COR-L47 (cell line): ENCODE measurements at places on chromosomes 2 and 18.

GRCh38 chr2:236682651-236683422, 113.2 kb downstream of the ACKR3 start:
- DNase-seq: no peak

GRCh38 chr2:154143105-154143504, 271.4 kb downstream of the GALNT13 start:
- DNase-seq: no peak

DNA sequence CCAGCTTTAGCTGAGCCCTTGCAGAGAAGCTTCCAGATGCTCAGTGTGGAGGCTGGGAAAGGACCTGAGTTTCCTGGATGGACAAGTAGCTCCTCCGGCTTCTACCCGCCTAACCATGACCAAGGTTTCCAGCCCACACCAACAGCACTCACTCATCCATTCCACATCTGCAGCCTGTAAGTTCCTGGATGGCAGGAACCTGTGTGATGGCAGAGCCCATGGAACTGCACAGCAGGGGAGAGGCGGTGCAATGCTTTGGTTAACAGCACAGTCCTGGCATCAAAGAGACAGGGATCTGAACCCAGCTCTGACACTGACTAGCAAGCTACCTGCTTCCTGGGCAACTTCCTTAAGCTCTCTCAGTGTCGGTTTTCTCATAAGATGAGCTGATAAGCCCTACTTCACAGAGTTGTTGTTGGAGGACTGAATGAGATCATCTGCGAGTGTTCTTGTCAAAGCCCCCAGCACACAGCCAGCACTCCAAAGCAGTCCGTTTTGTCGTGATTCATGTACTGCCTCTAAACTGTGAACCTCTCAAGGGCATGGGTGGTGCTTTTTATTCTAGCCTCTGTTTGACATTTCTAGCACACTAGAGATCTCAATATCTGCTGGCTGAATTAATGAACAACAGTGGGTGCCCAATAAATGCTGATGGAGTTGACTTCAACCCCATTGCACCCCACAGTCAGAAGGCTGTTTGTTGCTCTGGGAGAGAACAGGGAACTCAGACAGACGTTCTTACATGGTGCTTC, 41.6 kb upstream of the OTOF start:
- DNase-seq: no peak

DNA sequence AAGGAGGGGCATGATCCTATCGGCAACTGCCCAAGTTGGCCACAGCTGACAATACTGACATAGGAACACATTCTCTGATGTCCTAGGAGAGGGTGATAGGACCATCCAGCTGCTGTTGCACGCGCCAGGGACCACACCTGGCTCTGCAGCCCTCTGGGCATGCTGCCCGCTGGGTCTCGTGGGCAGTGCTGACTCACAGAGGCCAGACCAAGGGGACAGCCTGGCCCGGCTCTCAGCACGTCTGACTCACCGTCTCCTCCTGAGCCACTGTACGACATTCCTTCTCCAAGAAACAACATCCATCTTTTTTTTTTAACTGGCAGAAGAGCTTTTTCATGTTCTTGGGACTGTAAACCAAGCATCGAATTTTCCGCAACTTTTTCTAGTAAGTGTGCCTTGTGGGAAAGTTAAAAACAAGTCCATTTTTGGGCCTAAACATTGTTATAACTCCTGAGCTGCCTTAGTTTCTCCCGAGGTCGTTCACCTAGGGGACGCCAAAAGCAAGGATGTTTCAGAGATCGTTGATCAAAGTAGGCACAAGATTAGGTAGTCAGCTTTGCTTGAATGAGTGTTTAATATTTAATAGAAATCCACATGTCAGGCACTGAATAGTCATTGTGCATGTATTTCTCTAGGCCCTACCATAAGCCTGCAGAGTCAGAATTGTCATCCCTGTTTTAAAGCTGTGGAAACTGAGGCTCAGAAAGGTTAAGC, 100.3 kb downstream of the TTC32 start:
- DNase-seq: no peak

- DNase-seq: no peak
These were observed 350.0 kb downstream of the AKAIN1 start for GRCh38 chr18:4847056-4847455.

DNA sequence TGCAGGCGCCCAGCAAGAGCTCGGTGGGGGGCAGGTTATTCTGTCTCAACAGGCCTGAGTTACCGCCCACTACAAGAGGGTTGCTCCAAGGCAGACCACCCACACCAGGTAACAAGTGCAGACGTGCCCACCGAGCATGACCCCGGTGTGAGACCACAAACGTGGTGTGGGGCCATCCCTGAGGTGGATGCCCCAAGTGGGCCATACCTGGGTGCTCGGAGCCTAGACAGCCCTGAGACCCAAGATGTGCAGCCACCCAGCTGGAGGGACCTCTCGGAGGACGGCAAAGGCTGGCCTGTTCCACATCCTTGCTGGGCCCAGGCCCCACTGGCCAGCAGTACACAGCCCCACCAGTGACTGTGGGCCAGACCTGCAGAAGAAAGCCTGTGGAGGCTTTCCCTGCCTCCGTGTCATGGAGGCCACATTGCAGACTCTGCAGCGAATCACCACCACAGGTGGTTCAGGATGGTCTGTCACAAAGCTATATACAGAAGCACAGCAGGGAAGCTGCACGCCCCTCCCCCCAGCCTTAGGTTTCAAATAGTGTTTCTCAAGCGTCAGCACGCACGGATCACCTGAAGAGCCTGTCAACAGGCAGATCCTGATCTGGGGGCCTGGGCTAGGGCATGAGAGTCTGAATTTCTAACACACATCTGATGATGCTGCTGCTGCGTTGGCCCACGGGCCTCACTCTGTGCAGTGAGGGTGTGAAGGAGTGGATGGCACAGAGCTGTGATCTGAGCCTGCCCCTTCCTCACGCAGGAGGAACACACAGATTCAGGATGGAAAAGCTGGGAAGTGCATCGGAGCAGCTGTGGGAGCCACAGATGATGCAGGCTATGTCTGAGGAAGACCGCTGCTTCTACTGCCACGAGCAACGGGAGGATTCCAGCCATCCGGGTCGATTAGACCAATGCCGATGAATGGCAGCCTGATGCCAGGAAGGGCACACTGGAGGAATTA, 96.8 kb downstream of the UXS1 start:
- DNase-seq: no peak

DNA sequence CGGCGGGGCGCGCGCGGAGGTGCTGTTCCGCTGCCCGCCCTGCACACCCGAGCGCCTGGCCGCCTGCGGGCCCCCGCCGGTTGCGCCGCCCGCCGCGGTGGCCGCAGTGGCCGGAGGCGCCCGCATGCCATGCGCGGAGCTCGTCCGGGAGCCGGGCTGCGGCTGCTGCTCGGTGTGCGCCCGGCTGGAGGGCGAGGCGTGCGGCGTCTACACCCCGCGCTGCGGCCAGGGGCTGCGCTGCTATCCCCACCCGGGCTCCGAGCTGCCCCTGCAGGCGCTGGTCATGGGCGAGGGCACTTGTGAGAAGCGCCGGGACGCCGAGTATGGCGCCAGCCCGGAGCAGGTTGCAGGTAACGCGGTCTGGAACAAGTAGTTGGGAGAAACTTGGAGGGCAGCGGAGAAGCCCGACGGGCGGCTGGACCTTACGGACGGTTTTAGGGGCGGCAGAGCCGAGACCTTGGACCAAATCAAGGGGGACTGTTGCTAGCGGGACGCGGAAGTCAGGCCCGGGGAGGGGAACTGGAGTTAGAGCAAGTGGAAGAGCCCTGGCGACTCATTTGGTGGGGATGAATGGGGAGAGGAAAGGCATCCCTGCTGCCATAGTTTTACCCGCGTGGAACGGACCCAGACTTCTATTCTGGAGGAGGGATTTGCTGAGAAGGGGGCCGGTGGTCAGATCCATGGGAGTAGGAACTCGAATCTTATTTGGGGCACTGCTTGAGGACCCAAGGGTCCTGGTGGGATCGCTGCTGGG, 573 bp downstream of the IGFBP2 start:
- DNase-seq: peak; percentile 49

GRCh38 chr2:27191070-27191829, 20.6 kb upstream of the ATRAID start:
- peak; percentile 58 for DNase-seq

DNA sequence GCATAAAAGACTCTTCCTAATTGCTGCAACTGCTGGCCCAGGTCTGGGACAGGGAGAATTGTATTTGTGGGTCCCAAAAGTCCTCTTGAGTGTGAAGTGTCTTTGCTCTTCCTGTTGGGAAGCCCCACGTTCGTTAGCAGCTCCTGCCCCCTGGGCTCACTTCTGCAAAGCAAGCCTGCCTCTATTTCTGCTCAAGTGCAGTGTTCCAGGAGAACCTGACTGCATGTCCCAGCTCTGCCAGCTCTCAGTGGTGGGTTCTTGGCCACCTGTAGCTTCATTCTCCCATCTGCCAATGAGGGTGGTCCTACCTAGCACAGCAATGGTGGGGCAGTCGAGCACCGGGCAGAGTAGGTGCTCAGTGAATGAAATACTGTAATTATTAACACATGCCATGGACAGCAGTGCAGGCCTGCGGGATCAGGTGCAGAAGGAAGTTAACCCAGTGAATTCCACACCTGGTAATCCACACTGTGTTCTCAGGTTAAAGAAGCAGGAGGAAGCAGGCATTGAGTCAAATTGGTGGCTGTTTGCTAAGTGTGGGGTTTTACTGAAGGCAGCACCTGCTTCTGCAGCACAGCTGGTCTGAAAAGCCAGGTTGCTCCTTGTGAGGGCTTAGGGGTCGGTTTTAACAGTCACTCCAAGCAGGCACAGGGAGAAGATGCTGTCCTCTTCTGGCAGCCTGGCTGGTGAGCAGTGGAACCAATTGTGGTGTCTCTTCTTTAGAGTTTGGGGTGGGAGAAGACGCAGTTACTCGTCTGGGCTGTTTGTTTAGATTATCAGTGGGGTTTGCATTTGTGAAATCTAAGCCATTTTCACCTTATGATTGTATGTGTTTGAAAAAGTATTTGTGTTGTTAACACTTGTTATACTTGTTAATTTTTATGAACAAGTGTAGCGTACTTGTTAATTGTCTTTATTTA, 54.3 kb downstream of the DGKD start:
- DNase-seq: peak; percentile 24
